ENCODE measurements at places on chromosomes 13 and 19.

- no peak for DNase-seq
These were observed 12.4 kb downstream of the TMEM272 start for GRCh38 chr13:51832471-51833152.

DNA sequence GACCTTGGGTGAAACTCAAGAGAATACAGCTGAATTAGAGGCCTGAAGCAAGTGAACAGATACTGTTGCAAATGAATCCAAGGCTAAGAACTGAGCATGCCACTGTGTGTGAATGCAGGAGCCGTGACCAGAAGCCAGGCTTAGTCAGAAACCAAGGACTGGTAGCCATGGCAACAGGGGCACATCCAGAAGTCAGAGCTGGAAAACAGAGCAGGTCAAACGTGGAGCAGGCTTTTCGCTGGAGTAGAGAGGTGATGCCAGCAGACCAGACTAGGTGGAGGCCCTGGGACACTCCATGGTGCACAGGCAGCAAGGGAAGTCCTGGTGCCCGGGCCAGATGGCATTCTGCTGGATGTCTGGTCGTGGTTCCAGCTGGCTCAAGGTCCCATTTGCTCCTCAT is 564.1 kb downstream of the PCDH9 start:
- DNase-seq: no peak

DNA sequence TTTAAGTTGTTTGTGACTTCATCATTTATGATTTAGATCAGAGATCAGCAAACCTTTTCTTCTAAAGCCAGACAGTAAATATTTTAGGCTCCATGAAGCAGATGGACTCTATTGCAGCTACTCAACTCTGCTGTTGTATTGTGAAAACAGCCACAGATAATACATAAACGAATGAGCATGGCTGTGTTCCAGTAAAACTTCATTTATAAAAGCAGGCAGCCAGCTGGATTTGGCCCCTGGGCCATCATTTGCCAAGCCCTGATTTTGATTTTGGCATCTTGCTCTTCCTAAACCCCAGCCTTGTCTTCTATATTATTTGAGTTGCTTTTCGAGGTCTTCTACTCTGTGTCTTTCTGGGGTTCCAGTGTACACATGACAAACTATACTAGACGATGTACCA is 41.3 kb downstream of the RNASEH2B start:
- no peak for DNase-seq

GRCh38 chr19:28602675-28603298 is 610.2 kb downstream of the UQCRFS1 start:
- no peak for DNase-seq

DNA sequence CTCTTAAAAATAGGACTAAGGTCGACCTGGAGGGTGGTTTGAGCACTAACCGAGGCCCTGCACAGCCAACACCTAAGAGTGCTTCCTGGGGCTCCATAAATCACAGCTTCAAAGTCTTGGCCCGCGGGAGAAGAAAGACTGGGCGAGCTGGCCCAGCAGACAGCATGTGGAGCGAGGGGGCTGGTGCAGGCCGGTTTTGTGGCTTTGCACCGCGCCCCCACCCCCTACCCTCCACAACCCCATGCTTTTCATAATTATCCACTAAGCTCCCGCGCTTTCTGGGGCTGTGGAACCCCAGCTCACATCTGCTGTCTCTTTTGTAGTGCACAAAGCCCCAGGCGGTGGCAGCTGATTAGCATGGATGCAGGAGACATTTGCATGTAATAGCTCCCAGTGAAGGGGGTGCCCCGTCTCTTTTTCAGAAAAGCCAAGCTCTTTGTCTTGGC is 17.1 kb downstream of the CARM1 start:
- no peak for DNase-seq

GRCh38 chr13:97148894-97149293 is 73.2 kb upstream of the MBNL2 start:
- no peak for DNase-seq

GRCh38 chr13:45073809-45074208 is 46.5 kb upstream of the GTF2F2 start:
- no peak for DNase-seq

GRCh38 chr13:43650882-43651281 is 135.9 kb downstream of the ENOX1 start:
- DNase-seq: no peak

GRCh38 chr13:54884682-54885081 is 1856.1 kb downstream of the OLFM4 start:
- no peak for DNase-seq

DNA sequence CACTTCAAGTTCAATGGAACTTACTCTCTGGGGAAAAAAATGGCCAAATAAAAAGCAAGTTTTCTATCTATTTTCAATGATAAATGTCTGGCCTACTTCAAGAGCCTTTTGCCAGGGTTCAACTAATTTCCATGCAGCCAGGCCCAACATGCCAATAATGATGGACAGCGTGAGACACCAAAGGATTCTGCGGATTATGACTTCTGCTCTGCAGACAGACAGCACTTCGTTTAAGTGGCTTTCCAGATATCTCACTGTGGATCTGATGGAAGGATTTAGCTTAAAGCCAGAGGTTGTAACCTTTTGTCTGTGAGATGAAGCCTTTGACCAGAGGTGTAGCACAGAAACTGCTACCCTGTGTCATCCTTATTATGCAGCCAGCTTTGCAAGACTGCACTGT is 614.2 kb downstream of the DCT start:
- no peak for DNase-seq

- no peak for DNase-seq
These were observed 864.1 kb downstream of the PCDH17 start for GRCh38 chr13:58495668-58496067.

DNA sequence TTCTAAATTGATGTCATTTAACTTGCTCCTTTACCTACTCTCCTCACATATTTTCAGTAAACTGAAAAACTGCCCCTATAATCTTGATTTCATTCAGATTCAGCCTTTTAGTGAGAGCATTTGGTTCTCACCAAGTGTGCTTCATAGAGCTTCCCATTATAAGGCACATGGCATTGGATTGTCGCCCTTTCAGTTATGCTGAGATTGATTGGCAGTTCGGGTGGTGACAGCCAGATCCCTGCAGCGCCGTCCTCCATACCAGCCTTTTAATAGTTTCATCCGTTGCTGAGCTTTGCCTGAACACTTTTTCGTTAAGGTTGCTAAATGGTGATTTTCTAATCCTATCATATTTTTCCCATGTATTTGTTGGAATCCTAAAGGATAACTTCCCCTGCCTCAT is 80.4 kb downstream of the DHRS12 start:
- no peak for DNase-seq

- no peak for DNase-seq
These were observed 813 bp upstream of the MCOLN1 start for GRCh38 chr19:7521551-7522071.

DNA sequence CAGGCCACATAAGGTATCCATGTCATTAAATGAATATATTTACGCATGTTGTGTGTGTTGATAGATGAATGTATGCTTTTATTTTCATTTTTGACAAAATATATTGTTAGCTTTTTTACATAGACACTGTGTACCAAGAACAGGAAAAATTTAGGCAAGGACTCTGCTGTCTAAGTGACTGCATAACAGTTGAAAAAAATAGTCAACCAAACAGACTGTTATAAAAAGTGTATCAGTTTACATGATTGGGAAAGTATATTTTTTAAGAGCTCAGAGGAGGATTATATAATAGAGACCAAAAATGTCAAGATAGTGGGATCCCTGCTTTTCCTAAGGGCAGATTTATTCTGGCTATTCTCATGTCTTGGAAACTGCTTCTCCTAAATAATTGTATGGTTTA is 858.0 kb downstream of the SLITRK1 start:
- DNase-seq: no peak

- no peak for DNase-seq
These were observed 203.4 kb downstream of the COL4A1 start for GRCh38 chr13:110103534-110103933.

DNA sequence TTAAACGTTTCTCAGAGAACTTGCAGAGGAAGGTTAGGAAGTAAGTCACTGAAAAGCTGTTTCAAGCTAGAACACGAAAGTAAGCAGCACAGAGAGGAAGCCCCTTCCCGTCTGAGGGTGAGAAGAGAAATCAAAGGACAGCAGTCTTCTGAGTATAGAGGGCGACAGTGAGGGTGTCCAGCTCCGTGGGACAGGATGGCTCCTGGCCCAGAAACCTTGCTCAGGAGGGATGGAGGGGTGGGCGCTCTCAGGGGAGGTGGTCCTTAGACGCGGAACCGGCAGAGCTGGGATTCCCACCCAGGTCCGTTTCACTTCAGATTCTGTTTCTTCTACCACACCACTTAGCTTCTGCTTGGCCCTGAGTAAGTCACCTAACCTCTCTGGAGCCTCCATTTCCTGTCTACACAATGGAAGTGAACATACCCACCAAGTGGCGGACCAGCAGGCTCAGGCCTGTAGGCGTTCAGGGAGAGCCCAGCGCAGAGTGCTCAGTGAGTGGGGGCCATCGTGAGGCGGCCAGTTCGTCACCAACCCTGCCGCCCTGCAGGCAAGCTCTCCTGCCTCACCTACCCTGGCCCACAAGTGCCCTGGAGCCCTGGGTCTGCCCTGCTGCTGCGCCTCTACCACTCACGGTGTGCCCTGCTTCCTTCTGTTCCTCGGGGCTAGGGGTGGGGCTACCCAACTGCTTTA is 5.5 kb upstream of the RSPH6A start:
- DNase-seq: no peak

DNA sequence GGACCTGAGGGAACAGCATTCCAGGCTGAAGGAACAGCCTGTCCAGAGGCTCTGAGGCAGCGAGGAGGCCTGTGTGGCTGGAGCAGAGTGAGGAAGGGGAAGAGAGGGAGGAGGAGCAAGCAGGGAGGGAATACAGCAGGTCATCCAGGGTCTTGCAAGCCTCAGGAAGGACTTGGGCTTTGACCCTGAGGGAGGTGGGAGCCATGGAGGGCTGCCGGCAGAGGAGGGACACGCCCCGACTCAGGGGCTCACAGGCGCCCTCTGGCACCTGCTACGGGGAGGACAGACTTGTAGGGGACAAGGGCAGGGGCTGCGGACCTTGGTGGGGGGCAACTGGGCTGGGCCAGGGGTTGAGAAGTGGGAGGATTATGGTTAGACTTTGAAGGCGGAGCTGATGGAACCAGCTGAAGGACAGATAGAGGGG is 4.7 kb downstream of the TINCR start:
- no peak for DNase-seq

- DNase-seq: no peak
These were observed 3.3 kb upstream of the ZNF556 start for GRCh38 chr19:2863816-2864215.

DNA sequence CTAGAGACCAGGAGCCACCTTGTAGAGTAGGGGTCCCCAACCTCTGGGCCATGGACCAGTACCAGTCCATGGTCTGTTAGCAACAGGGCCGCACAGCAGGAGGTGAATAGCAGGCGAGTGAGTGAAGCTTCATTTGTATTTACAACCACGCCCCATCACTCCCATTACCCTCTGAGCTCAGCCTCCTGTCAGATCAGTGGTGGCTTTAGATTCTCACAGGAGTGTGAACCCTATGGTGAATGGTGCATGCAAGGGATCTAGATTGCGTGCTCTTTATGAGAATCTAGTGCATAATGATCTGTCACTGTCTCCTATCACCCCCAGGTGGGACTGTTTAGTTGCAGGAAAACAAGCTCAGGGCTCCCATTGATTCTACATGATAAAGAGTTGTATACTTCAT is 303.6 kb downstream of the KCNRG start:
- no peak for DNase-seq

- DNase-seq: no peak
These were observed 13.1 kb upstream of the MZF1 start for GRCh38 chr19:58586133-58586765.

DNA sequence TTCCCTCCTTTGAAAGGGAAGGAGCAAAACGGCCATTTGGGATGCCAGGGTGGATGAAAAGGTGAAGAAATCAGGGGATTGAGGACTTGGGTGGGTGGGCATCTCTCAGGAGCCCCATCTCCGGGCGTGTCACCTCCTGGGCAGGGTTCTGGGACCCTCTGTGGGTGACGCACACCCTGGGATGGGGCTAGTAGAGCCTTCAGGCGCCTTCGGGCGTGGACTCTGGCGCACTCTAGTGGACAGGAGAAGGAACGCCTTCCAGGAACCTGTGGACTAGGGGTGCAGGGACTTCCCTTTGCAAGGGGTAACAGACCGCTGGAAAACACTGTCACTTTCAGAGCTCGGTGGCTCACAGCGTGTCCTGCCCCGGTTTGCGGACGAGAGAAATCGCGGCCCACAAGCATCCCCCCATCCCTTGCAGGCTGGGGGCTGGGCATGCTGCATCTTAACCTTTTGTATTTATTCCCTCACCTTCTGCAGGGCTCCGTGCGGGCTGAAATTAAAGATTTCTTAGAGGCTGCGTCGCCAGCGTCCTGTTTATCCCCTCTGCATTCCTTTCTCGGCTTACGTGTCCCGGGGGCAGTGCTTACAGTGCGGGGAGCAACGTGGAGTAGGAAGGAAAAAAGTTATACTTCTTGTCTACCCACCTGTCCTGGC is 15.2 kb upstream of the S1PR4 start:
- DNase-seq: peak; percentile 80

DNA sequence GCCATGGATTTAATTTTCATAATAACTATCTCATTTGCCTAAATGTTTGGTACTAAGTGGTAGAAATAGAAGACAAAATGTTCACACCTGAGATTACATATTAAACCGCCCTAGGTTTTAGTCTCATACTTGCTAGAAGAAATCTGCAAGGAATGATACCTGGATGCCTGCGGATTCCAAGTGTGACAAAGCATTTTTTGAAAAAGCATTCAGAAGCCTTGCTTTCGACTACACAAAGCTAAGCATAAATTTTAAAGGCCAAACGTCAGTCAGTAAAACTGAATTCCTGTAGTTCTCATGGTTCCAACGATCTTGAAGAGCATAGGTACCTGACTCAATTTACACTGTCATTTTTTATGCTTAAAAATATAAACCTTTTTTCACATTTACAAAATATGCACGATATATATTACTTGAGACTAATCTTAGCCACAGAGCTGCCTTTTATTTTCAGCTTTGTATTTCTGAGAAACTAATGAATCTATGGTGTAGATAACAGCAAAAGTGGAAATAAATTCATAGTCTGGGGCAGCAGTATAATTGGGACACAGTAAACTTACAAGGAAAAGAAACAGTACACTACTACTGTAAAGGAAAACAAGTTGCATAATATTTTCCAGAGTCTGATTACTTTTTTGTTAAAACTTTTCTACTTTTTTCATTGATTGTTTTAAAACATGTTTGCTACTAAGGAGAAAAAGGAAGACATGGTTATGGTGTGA is 1.2 kb upstream of the LRRC63 start:
- no peak for DNase-seq

- no peak for DNase-seq
These were observed 42.5 kb downstream of the RASA3 start for GRCh38 chr13:114089751-114090400.

GRCh38 chr13:77545626-77546412 is 10.3 kb downstream of the SCEL start:
- no peak for DNase-seq

DNA sequence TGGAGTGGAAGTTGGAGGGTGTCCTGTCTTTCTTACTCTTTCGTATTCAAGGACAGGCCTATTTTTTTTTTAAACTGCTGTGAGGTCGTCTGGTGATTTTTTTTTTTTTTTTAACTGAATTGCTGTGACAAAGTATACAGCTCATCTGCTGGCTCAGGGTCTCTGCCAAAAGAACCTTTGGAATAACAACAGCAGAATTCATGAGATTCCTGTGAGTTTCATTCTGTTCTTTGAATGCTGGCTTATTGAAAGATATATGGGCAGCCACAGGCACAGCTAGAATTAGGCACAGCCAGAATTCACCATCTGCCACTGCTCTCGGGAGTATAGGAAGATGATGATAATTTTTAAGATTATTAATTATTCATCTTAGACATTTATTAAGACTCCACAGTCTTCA is 21.4 kb upstream of the FRY start:
- no peak for DNase-seq
